ENCODE measurements at places on chromosomes 16 and 17.

DNA sequence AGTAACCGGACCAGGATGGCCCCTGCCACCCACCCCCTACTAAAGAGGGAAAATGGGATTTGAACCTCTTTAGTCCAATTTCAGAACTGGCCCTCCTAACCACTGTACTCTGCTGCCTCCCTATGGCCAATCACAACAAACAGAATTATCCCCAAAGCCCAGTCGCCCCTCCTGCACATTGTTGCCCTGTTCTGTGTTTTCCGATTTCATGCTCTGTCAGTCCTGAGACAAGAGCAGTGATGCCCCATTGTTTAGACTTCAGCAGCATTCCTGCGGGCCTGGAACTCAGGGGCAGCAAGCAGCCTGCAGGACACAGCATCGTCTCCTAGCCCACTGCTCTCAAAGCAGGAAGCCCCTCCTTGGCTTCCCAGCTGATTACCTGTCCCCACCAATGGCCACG is 20.5 kb upstream of the KLHL11 start:
- no peak for DNase-seq

- DNase-seq, result no peak
Measured at GRCh38 chr17:41329279-41329948, 13.9 kb upstream of the KRTAP17-1 start.

DNA sequence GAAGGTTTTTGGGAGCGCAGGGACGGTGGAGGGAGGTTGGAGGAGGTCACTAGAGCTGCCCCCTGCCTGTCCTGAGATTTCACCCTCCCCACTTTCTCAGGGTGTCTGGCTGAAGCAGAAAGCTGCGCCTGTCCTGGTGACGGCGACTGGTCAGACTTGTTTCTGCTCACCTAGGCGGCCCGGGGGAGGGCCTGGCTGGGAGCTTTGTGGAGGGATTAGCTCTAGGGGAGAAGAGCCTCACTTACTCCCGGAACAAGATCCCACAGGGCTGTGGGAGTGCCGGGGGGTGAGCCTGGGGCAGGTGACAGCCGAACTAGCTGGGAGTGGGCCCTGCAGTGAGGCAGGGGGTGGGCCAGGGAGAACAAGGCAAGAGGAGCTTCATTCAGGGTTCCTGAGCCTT is 11.5 kb downstream of the NHERF1 start:
- no peak for DNase-seq

- DNase-seq, result peak; percentile 43
Measured at GRCh38 chr17:68198931-68199836, 48.7 kb upstream of the AMZ2 start.

- DNase-seq, result no peak
Measured at GRCh38 chr16:22052980-22053379, 39.4 kb upstream of the VWA3A start.

DNA sequence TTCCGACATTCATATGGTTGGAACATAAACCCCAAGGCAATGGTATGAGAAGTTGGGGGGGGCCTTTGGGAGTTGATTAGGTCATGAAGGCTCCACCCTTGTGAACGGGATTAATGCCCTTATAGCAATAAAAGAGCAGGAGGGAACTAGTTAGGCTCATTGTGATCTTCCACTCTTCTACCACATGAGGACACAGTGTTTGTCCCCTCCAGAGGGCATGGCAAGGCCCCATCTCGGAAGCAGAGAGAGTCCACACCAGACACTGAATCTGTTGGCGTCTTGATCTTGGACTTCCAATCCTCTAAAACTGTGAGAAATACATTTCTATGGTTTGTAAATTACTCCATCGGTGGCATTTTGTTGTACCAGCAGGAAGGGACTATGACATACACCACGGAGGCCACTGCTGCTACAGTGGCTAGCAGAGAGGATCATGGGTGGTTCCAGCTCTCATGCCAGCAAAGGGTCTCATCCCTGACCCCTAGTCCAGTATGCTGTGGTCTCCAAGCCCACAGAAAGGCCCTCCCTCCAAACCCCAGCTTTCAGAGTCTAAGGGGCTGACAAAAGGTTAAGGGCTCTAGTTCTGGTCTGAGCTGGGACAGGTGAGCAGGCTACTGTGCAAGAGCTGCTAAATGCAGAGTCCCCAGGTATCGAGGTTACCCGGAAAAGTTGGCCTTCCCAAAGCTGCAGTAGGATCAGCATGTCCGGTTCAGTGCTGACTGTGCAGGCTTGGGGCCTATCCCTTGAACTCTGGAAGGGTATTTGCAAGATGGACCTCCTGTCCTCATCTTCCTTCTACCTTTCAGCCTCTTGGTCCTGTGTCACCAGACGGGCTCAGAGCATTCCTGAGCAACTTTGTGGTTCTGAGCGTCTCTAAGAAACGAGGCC is 12.2 kb downstream of the CCR7 start:
- DNase-seq, result no peak

- DNase-seq, result no peak
Measured at GRCh38 chr16:14955546-14956231, 18.4 kb downstream of the NPIPA1 start.

DNA sequence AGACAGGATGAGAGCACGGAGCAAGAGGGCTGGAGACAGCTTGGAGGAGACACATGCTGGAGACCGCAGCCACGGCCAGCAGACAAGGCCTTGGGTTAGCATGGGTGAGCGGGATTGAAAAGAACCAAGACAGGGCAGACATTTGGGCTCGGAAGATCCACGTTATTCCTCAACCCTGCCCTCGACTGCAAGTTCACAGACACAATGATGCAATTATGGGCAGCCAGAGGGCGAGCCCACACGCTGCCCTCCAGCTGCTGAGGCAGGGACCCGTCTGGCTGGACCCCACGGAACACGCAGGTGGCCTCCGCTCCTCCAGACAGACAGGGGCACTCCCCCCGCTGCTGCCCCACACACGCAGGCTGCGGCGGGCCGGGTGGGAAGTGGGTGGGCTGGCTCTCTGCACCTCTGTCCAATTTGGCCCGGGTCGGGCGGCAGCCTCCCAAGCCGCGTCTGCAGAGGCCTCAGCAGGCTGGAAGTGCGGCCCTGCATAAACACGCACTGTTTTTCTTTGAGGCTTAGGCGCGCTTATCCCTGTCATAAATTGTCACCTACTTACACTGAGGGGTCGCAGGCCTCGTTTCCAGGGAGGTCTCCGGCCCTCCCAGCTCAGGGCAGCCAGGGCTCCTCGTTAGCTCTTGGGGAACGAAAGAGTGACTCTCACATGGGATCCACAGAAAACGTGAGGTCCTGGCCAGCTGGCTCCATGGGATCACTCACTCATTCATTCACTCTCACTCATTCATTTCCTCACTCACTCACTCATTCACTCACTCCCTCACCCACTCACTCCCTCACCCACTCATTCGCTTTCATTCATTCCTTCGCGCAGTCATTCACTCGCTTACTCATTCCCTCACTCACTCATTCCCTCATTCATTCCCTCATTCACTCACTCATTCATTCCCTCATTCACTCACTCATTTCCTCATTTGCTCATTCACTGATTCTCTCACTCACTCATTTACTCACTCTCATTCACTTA is 303.9 kb downstream of the C16orf95 start:
- DNase-seq, result no peak

DNA sequence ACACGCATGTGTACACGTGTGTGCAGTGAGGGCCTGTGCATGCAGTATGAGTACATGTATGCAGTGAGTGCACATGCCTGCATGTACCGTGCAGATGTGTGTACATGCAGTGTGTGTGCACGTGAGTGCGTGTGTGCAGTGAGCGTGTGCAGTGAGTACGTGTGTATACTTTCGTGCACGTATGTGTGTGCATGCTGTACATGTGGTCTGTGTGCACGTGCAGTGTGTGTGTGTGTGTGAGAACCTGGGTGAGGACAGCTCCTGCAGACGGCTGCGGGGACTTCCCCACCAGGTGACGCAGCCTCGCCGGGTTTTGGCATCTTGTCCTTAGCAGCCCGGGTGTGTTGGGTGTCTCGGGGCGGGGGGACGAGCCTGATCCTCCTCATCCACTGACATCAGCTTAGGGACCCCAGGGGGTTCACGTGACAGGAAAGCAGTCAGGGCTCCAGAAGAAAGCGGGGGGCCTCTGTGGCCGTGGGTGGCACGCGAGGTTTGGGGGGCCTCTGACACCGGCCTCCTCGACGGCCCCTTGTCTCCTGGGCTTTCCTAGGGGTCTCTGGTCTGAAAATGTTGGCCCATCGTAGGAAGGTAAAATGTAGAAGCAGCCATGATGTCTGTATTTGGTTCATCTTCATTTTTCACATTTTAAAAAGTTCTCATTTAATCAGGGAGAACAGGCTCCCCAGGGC is 119.6 kb upstream of the ZNF750 start:
- DNase-seq, result no peak

DNA sequence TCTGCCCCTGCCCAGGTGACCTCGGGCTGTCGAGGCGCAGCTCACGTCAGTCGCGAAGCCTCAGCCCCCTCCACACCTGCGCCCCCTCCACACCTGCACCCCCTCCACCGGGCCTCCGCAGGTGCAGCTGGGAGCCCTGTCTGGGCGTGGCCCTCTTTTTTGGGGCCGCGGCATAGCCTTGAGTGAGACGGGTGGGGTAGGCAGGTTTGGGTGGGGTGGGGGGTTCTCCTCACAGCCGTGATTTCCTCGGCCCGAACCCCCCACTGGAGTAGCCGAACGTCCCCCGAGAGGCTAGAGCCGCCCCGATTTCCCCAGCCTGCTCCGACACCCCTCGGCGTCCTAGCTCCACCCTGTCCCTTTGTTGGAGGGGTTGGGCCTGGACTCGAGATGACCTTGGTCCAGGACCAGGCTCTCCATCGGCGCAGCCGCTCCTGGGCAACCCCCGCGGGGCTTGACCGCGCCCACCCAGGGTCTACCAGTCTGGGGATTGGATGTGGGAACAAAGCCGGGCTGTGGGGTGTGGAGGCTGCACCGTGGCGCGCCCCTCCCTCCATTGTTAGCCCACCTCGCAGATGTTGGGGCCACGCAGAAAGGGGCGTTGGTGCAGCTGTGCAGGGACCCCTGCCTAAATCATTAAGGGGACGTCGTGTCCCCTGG is 626 bp downstream of the TUBB3 start:
- no peak for DNase-seq

- peak; percentile 58 for DNase-seq
Measured at GRCh38 chr17:416293-417206, 63.9 kb upstream of the RPH3AL start.

DNA sequence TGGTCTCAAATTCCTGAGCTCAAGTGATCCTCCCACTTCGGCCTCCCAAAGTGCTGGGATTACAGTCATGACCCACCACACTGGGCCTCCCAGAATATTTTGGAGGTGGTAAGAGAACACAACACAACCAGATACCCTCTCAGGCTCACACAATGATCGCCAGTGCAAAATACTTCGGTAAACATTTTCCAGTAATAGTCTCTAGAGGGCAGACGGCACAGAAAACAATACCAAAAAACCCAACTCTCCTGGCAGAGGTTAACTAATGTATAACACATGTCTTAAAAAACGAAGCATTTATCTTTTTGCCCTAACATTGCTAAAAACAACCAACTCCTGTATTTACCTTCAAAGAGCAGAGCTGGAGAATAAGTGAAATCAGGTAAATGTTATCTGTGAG is 10.5 kb downstream of the NUFIP2 start:
- no peak for DNase-seq

DNA sequence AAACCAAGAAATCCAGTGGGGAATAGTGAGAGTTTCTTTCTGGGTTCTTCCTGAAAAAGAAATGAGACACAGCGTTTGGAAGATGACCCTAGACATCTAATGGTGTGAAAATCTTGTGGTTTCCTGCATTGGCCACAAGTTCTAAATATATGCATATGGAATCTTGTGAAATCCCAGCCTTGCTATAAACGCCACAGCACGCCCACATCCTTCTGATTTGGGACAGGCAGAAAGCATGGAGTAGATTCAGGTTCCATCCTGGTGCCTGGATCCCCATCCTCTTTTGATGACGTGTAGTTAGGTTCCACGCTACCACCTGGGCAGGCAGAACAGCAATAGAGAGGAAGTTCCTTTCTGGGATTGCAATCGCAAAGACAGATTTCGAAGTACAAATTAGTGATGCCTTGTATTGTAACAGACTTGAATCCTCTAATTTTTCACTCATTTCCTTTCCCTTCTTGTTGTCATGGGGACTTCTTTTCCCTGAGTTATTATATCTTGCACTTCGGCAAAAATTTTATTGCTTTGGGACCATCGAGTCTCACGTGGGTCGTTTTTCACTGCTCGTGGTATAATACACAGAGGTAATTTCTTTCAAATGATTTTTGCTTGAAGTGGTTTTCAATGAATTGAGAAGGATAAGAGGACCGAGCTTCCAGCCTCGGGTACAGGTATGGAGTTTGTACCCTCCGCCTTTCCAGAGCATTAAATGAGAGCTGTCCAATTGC is 37.6 kb downstream of the HS3ST4 start:
- DNase-seq, result no peak

GRCh38 chr16:82236875-82237274 is 66.9 kb upstream of the MPHOSPH6 start:
- DNase-seq, result no peak

GRCh38 chr17:676965-677364 is 37.7 kb downstream of the VPS53 start:
- no peak for DNase-seq

GRCh38 chr17:57668332-57668731 is 76.8 kb downstream of the CCDC182 start:
- DNase-seq, result no peak

DNA sequence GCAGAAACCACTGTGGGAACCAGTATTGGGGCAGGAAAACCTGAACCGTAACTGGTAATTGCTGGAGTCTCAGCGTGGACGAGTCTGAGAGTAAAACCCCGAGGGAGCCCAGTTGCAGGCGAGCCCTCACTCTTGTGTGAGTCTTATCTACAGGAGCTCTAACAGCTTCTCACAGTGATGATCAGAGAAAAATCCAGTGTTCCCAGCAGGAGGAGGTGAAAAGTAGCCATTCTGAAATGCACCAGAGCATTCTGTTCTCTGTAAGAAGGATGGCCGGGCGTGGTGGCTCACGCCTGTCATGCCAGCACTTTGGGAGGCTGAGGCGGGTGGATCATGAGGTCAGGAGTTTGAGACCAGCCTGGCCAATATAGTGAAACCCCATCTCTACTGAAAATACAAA is 161.2 kb downstream of the COPRS start:
- no peak for DNase-seq

GRCh38 chr16:50499254-50499653 is 48.9 kb upstream of the NKD1 start:
- DNase-seq, result no peak

GRCh38 chr17:51643702-51644490 is 383.6 kb downstream of the UTP18 start:
- no peak for DNase-seq

GRCh38 chr17:76671912-76672262 is 28.3 kb upstream of the ST6GALNAC1 start:
- DNase-seq, result no peak

- peak; percentile 38 for DNase-seq
Measured at GRCh38 chr16:81445143-81445961, 744 bp downstream of the CMIP start.

Data from stimulated activated naive CD4-positive, alpha-beta T cell treated with Interleukin-2 at 50 U/mL for 16 hours (primary cell).